Left cardiac atrium (tissue), 4 donors: ENCODE measurements at places on chromosomes 3 and 15. TPM values are rescaled to one million over a fixed set of nuclear protein-coding genes. Genes with fewer than 3 reads are reported as not detected.

DNA sequence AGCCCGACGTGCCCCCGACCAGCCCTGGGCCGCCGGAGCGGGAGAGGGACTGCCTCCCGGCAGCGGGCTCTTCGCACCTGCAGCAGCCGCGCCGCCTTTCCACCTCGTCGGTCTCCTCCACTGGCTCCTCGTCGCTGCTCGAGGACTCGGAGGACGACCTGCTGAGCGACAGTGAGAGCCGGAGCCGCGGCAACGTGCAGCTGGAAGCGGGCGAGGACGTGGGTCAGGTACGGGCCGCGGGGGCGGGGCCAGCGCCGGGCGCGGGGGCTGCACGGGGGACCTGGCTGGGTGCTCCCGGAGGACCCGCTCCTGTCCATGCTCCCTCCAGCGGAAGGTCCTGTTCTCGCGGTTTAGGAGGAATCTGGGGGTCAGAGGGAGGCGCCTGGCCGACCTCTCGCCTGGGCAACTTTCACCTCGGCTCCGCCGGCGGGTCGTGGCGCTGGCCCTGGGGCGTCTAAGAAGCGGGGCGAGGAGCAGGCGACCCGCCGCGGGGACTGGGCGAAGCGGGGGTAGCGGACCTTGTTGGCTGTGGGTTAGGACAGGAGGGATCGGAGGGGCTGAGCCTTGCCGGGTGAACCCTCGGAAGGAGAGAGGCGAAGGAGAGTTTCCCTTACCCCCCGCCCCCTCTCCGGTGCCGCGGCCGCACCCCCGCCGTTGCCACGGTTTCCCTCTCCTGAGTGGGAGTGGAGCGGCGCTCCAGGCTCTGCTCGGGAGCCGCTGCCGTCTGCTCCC lies 682 bp downstream of the ITPKA start:
- no peak for DNase-seq

The PRR23A gene
- total RNA-seq, result not detected

The ITGA11 gene
- 22.4 TPM for total RNA-seq

GRCh38 chr3:67516496-67516895 lies 137.9 kb downstream of the SUCLG2 start:
- no peak for DNase-seq

The ATP13A4 gene
- total RNA-seq, result 0.29 TPM

GRCh38 chr15:73684581-73685455 lies 635 bp downstream of the CD276 start:
- DNase-seq, result peak; percentile 52

GRCh38 chr3:159884661-159885402 lies 103.8 kb upstream of the IL12A start:
- no peak for DNase-seq

GRCh38 chr15:73777741-73778140 lies 24.6 kb upstream of the INSYN1 start:
- no peak for DNase-seq

The IQCF5 gene
- not detected for total RNA-seq

GRCh38 chr15:48794697-48795134 lies 16.2 kb downstream of the CEP152 start:
- no peak for DNase-seq
